NCI-H187 treated with DMSO at 0.1 percent for 48 hours (cell line): ENCODE measurements at places on chromosomes 7 and 10.

- no peak for DNase-seq
Measured at GRCh38 chr10:3570131-3570729, 214.8 kb downstream of the KLF6 start.

DNA sequence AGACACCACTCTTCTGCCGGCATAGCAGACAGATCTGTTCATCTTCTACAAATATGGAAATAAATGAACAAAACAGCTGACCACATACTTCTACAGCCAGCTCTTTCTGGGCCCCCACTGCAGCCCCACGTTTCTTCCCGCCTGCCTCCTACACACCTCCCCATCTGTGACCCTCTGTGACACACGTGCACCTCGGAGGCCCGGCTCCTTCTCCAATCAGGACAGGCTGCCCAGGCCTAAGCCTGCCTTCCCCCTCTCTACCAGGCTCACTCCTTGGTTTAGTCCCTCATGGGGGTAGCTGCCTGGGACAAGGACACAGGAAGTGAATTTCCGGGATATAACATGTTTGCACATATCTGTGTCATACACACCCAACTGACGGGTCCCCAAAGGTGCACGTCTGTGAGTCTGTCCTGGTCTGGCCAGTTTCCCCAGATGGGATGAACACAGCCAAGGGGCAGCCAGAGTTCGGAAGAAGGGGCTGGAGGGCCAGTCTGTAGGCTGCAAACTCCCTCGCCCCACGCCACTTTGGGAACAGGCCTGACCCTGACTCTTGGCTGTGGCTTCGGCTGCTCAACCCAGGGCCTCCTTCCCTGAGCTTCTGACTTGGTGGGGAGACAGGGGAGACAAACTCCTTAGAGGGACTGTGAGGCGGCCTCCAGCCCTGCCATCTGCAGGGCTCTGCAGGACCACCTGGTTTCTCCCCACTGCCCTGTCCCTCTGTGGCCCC lies 30.3 kb downstream of the PITRM1 start:
- DNase-seq = no peak

GRCh38 chr10:101061624-101062231 lies at the start of gene KAZALD1:
Gene KAZALD1, plus strand, starts transcription at chr10:101061989. Its CDS starts 604 bp downstream, at chr10:101062593.
- no peak for DNase-seq

- DNase-seq = no peak
Measured at GRCh38 chr10:8967061-8967460, 912.6 kb downstream of the GATA3 start.

GRCh38 chr10:71641449-71641848 lies 78.1 kb downstream of the C10orf105 start:
- no peak for DNase-seq

- DNase-seq = no peak
Measured at GRCh38 chr7:28178599-28178998, 2.0 kb downstream of the JAZF1 start.

DNA sequence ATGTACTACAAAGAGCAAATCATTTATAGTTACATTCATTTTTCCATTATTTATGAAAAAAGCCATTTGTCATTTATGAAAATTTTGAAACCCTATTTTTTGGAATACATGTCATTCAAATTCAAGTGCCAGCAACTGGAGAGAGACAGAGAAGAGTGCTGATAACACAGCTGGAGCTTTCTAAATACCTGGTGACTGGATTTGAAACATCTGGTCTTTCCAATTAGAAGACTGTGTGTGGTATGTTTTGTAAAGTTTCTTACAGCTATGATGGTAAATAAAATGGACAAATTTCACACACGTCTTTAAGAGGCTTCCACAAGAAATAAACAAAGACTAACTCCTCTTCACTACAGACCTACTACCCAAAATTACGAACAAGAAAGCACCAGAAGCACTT lies 56.8 kb downstream of the CHCHD3 start:
- no peak for DNase-seq

DNA sequence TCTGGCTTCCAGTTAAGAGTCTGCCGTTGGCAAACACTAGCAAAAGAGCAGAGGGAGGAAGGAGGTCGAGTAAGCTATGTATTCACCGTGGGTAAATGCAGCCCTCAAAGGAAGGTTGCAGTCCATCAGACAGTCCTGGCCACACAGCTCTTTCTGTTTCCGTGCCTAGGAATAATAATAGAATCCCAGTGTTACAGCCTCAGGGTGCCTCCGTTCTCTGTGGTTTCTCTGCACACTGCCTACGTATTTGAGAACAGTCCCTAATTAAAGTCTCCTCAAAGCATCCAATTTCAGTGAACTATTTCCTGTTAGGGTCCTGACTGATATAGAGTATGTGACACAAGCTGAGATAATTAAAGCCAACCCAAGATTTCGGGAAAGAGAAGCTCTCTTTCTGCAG lies 176.7 kb downstream of the GPAM start:
- no peak for DNase-seq

- no peak for DNase-seq
Measured at GRCh38 chr7:99625961-99626360, 9.2 kb downstream of the ZSCAN25 start.

- no peak for DNase-seq
Measured at GRCh38 chr7:420142-421093, 99.2 kb downstream of the PDGFA start.

DNA sequence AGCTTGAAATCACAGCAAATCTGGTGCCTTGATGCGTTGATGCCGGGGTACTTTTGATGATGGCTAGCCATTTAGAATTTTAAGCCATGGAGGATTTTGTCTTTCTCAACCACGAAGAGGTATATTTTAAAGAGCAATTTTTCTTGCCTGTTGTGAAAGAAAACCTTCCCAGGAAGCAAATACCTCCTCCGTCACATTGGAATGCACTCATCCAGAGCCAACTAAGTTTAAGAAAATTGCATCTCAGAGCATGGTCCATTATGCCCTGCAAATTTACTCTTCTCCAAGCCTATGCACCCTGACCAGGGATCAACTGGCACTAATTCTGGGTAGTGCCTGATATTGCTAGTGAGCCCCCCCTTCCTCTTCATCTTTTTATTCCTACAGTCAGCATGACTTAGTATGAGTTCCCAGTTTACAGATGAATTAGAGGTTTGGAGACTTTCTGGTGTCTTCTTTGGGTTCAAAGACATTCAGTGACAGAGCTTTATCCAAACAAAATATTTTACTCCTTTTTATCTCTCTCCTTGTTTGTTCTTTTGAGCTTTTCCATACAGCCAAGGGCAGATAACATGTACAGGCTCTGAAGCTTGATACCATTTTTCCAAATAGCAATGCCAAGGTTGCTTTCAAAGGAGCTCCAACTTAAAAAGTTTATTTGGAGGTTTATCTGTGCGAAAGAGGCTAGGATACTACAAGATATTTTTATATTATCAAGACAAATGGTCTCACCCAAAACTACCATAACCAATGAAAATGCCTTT lies 56.6 kb upstream of the ANK3 start:
- no peak for DNase-seq

GRCh38 chr7:41627645-41628298 lies 75.1 kb downstream of the INHBA start:
- DNase-seq = no peak

DNA sequence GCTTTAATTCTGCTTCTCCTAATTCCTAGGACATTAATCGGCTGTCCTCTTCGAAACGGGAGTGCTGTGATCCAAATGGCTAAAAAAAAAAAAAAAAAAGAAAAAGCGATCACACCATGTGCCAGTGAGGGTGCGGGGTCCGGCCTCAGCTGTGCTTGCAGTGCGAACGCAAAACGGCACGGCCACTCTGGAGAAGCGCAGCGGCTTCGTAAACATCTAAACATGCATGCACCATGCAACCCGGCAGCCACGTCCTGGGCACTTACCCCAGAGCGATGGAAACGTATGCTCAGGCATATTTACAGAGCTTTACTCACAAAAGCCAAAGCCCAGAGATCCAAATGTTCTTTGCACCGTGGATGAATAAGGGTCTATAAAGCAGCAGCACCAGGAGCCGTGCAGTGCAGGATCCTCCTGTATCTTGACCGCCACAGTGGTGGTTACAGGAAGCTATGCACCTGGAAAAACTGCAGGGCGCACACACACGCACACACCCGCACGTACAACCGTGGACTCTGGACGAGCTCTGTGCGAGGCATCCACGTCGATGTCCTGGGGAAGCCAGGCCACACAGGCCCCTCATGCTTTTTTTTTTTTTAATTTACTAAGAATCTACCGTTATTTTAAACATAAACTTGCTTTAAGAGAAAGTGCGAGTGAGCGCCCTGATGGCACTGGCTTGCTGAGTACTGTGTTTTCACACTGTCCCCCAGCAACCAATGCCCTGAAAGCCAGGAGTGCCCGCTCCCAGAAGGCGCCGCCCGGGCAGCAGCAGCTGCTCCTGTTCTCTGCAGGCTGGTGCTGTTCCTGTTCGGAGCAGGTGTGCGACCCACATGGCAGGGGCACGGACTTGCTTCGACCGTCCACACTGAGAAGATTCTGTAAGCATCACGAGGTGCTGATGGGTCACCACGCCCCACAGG lies 25.0 kb downstream of the GPER1 start:
- DNase-seq = no peak

DNA sequence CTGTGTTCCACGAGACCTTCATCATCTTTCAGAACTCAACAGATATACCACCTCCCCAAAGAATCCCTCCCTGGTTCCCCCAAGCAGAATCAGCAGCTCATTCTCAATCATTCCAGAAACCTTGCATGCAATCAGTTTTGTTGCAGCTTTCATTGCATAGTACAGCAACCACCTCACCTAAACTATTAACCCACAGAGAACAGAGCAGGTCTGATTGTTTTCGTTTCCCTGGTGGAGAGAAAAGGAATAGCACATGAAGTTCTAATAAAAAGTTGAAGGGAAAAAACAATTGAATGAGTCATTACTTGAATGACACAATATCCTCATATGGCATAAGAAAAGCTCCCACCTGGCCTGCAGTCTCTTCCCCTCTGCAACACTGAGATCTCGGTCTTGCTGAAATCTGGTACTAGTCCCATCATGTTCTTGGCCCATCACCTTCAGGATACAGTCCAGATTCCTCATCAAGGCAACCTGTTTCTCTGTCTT lies 147.1 kb upstream of the GDF10 start:
- DNase-seq = no peak

- no peak for DNase-seq
Measured at GRCh38 chr7:142611566-142612236, 137.6 kb upstream of the PRSS1 start.

DNA sequence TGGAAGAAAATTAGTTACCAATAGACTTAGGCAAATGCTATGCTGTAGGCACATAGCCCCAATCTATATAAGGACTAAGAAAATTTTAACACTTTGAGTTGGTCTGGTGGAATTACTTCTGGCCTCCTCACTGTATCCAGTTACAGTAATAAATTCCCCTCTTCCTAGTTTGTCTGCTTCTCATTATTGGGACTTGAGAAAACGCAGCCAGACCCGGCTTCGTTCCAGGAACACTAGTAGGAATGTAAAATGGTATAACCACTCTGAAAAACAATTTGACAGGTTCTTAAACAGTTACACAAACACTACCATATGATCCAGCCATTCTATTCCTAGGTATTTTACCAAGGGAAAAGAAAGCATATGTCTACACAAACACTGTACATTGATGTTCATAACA lies 150.2 kb downstream of the VPS50 start:
- no peak for DNase-seq

DNA sequence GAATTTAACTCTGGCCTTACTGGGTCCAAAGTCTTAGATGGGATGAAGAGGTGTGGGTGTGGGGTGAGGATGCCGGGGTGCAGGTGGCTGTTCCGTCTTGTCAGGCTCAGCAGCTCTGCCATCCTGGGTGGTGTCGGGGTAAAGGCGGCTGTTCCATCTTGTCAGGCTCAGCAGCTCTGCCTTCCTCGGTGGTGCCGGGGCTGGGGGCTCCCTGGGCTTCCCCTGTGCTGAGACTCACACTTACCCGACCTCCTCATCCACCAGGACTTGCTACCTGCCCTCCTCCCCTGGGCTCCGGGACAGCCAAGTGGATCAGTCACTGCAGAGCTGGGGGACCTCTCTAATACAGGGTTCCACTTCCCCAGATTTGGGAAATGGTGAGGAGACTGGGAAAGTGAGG lies 244.3 kb upstream of the SHH start:
- no peak for DNase-seq

GRCh38 chr7:44639671-44640321 lies 33.4 kb downstream of the OGDH start:
- DNase-seq = peak; percentile 6

DNA sequence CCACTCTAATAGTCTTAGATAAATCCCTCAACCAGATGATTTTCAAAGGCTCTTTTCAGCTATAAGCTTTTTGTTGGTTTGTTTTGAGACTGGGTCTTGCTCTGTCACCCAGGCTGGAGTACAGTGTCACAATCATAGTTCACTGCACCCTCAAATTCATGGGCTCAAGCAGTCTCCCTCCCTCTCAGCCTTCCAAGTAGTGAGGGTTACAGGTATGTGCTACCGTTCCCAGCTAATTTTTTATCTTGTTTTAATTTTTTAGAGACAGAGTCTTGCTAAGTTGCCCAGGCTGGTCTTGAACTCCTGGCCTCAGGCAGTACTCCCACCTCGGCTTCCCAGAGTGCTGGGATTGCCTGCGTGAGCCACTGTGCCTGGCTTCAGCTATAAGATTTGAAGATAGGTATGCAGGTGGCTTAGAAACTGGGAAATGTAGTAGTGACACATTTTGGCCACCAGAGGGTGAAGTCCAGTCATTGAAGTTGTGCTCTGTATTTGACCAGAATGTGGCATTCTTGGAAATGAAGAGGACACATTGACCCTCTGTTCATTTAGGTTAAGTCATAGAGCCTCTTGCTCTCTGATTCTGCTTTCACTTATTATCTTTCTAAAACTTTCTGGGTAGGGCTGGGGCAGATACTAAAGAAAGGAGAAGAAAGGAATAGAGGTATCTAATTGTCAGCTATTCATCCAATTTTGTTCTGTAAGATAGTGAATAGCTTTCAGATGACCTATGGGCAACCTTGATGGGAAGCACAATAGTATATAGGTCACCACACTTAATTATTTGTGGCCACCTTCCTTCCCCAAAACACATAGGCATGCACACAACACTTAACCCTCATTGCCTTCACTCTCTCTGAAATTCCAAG lies 36.0 kb downstream of the R3HCC1L start:
- no peak for DNase-seq

DNA sequence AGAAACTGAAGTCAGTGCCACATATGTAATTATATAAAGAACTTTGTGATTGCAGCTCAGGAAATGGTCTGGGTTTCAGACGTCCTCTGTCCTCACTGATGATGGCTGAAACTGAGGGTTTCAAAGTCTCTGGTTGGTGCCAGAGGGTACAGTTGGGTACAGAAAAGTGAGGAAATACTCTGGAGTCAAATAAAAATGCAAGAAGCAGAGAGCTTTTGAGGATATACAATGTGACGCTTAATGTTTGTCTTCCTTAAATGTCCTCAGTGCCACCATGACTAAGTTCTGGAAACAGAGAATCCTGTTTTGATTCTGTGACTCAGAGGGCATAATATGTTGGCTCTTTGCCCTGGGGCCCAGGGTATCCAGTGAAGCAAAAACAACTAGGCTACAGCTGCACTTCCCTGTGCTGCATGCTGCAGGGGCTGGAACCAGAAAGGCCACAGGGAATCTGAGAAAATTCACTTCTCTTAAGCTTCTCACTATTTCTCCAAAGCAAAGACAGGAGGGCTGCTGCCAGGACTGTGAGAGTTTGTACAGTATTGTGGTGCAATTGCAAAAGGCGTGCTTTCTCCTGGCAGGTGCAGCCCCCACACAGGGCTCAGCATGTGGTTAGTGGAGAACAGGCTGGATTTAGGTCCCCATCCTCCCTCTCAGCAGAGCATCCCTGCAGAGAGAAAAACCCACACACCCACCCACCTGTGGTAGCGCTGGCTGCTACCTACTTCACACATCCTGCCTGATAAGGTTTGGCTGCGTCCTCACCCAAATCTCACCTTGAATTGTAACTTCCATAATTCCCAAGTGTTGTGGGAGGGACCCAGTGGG lies 169.5 kb upstream of the SVIL start:
- no peak for DNase-seq

GRCh38 chr7:131224996-131225395 lies 102.7 kb upstream of the MKLN1 start:
- no peak for DNase-seq
